Thoracic aorta (tissue), 2 donors: ENCODE measurements at places on chromosomes 5 and 9. TPM values are rescaled to one million over a fixed set of nuclear protein-coding genes. Genes with fewer than 3 reads are reported as not detected.

Gene LHX3
- not detected for total RNA-seq

DNA sequence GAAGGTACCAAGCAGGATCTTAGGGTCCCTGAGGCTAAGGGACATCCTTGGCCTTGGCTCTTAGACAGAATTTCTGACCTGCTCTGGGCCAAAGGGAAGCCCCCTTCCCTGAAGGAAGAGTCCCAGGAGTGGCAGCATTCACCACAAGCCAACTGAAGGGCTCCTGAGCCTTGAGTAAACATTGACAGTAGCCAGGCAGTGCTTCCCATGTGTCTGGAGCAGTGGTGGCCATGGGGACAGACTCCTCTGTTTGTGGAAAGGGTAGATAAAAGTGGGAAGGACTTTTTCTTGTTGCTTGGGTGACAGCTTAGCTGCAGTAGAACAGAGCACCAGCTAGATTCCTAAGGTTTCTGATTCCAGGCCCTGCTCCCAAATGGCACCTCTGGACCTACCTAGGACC is 61.4 kb upstream of the VLDLR start:
- DNase-seq = no peak
- H3K4me3 ChIP-seq = no peak overlapping the region
- H3K36me3 ChIP-seq = no peaks in the 10 kb centered on the region
- peaks cover 16% of the 10 kb centered on the region for H3K4me1 ChIP-seq

Gene ADAMTS16
- not detected for total RNA-seq

- H3K36me3 ChIP-seq = no peaks in the 10 kb centered on the region
- H3K4me3 ChIP-seq = no peak overlapping the region
- H3K27me3 ChIP-seq = no peaks in the 10 kb centered on the region
- no peaks in the 10 kb centered on the region for H3K4me1 ChIP-seq
Measured at GRCh38 chr5:116388564-116389258, 185.9 kb downstream of the SEMA6A start.

GRCh38 chr5:104178829-104179456 is 616.4 kb upstream of the NUDT12 start:
- H3K4me3 ChIP-seq = no peak overlapping the region
- no peaks in the 10 kb centered on the region for H3K36me3 ChIP-seq
- DNase-seq = no peak
- H3K4me1 ChIP-seq = no peaks in the 10 kb centered on the region
- no peaks in the 10 kb centered on the region for H3K27me3 ChIP-seq

DNA sequence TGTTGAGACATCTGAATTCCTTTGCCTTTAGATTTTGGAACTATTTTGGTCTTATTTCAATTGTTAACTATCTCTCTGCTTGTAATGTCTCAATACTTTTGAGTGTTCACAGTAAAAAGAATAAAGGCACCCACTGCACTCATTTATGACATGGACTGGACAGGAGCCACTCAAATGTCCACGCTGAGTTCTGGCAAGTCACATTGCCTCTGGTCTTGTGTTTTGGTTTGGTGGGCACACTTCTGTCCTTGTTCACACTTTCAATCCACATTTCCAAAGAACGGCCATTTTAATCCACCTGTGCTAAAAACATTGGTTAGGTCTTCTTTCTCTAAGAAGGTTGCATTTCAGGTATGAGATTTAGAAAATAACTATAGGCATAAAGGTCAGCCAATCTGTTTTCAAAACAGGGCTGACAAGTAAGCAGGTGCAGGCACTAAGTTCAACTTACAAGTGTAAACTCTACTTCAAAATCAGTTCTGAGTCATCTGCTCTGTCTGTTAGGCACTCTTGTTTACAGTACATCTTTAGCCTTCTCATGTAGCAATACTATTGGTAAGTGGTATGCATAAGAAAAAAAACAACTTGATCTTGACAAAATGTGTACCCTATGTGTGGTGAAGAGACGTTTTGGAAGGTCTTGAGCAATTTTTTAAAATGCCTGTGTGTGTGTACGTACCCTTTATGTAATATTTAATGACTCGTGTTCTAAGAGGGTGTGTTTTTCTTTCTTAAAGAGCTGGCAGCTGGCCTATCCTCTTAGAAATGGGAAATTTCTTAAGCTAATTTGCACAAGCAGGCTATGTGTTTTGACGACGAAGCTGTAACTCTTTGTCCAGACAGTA is 31.5 kb upstream of the ZFAND5 start:
- H3K36me3 ChIP-seq = no peaks in the 10 kb centered on the region
- H3K27me3 ChIP-seq = no peaks in the 10 kb centered on the region
- H3K27ac ChIP-seq = no peak overlapping the region
- H3K4me3 ChIP-seq = no peak overlapping the region
- H3K4me1 ChIP-seq = peaks cover 10% of the 10 kb centered on the region

Gene KIF27
- 2.3 TPM for total RNA-seq

GRCh38 chr9:136943291-136944211 is 987 bp downstream of the FBXW5 start:
- DNase-seq = no peak
- H3K27ac ChIP-seq = peak overlapping the region; percentile 83
- H3K4me1 ChIP-seq = peaks cover 39% of the 10 kb centered on the region
- no peaks in the 10 kb centered on the region for H3K27me3 ChIP-seq
- H3K4me3 ChIP-seq = peak overlapping the region; percentile 97
- peaks cover 34% of the 10 kb centered on the region for H3K36me3 ChIP-seq

DNA sequence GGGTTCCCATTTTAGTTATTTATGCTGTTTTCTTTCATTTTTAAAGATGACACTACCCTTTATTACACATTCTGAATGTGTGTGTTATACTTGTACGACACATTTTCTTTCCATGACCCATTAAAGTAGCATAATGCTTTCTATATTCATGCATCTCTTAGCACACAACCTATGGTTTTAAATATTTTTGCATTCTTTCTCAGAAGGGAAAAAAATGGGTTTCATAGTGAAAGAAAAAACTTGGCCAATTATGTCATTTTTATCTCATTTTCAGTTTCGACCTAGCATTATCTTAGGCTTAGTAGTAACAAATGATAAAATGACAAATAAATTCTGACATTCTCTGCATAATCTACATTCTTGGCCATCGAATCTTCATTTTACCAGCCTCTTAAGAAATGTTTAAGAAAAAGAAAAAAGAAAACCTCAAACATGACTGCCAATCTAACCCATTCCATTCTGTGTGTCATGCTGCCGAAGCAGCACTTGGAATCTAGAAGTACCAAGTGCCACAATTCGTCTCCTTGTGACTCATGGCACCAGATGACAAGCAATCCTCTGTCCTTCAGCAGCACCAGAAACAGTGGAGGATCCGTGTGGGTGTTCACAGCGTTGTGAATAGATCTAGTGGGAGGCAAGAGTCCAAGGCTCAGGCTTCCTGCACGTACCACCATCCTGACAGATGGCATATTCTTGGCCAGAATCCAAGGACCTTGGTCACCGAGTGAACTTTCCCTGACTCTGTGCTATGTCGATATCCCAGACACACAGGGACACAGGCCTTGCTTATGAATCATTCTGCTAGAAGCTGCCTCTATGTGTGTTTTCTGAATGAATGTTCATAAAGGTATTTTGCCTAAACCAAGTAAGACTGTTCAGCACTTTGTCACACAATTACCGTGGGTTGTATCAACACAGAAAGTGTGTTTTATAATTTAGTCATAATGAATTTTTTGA is 502.7 kb downstream of the NR2F1-AS1 start:
- no peaks in the 10 kb centered on the region for H3K27me3 ChIP-seq
- DNase-seq = peak; percentile 49
- H3K4me3 ChIP-seq = peak overlapping the region; percentile 60

- peaks cover 5% of the 10 kb centered on the region for H3K4me1 ChIP-seq
- H3K36me3 ChIP-seq = peaks cover 2% of the 10 kb centered on the region
- no peak for DNase-seq
Measured at GRCh38 chr5:129921204-129921603, 16.9 kb downstream of the CHSY3 start.

GRCh38 chr9:33139421-33140228 is 27.5 kb downstream of the B4GALT1 start:
- H3K4me1 ChIP-seq = peaks cover 67% of the 10 kb centered on the region
- H3K36me3 ChIP-seq = peaks cover 5% of the 10 kb centered on the region
- H3K27me3 ChIP-seq = no peaks in the 10 kb centered on the region
- no peak for DNase-seq

Gene IL4
- total RNA-seq = not detected

Gene GNE
- total RNA-seq = 26.1 TPM

- no peaks in the 10 kb centered on the region for H3K36me3 ChIP-seq
- no peaks in the 10 kb centered on the region for H3K4me1 ChIP-seq
- no peak overlapping the region for H3K27ac ChIP-seq
- no peaks in the 10 kb centered on the region for H3K27me3 ChIP-seq
Measured at GRCh38 chr5:76766746-76767145, 50.8 kb downstream of the F2R start.

Gene ERP44
- 13.8 TPM for total RNA-seq
